Stimulated activated CD4-positive, alpha-beta T cell treated with anti-CD3 and anti-CD28 coated beads, Interleukin-15, amount 100 ng/mL, for 1 hour (primary cell): ENCODE measurements at places on chromosomes 2 and 18.

- DNase-seq, result no peak
Measured at GRCh38 chr2:213253162-213253561, 31.1 kb upstream of the SPAG16 start.

- DNase-seq, result no peak
Measured at GRCh38 chr2:121450301-121450700, 80.4 kb upstream of the RNU4ATAC start.

- no peak for DNase-seq
Measured at GRCh38 chr2:191922736-191923651, 76.1 kb upstream of the CAVIN2 start.

- no peak for DNase-seq
Measured at GRCh38 chr2:189406586-189407233, 34.6 kb upstream of the WDR75 start.

GRCh38 chr2:101717071-101717845 is 19.8 kb downstream of the MAP4K4 start:
- no peak for DNase-seq

GRCh38 chr18:3658529-3658928 is 208.6 kb downstream of the TGIF1 start:
- no peak for DNase-seq

- no peak for DNase-seq
Measured at GRCh38 chr18:57527556-57528229, 58.8 kb downstream of the FECH start.

- DNase-seq, result no peak
Measured at GRCh38 chr2:44093970-44094369, 74.7 kb upstream of the PPM1B start.

DNA sequence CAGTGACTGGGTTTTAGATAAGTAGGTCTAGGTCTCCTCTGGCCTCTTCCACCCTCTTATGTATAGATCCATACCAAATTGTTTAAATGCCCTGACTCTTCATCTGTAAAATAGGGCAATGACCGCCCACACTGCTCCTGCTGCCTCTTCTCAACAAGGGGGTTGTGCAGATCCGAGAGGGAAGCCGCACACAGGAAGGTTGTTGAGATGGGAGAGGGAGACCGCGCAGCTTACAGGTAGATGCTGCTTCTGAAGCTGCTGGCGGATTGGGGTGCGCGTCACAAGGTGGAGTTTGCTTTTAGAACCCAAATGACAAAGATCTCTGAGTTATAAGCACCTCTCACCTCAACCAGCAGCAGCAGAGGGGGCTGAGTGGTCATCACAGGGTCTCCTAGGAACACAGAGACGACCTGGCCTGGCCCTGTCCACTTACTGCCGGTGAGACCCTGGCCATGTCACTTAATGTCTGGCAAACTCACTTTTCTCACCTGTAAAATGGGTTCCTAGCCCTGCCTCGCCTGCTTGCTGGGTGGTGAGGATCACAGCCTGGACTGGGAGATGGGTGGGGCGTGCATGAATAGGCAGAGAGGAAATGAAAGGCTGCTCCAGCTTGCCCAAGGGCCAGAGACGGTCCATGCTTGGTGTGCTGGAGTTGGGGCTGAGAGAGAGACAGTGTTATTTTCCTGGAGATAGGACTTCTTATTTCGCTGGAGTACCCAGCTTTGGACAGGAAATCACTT is 251.3 kb downstream of the EIPR1 start:
- no peak for DNase-seq

GRCh38 chr2:137252934-137253333 is 487.6 kb downstream of the THSD7B start:
- DNase-seq, result no peak

DNA sequence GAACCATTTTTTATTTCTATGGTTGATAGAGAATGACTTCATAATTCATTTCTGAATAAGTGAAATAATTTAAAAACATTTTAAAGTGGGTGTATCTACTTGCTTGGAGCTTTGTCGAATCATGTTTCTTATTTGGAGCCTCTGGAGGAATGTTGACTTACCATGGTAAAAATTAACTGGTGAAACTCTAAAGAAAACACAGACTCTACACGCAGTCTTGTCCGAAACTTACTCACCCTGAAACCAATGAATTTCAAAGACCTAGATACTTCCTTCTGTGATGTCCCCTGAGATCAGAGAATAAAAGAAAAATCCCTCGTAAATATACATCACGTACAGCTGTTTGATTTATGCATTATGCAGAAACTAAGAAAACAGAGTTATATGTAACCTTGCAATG is 665.2 kb upstream of the NRXN1 start:
- no peak for DNase-seq

- peak; percentile 32 for DNase-seq
Measured at GRCh38 chr18:80247393-80247841, at the start of gene PARD6G. Gene PARD6G (minus strand): TSS chr18:80247514. CDS start chr18:80247348, 166 bp downstream.

DNA sequence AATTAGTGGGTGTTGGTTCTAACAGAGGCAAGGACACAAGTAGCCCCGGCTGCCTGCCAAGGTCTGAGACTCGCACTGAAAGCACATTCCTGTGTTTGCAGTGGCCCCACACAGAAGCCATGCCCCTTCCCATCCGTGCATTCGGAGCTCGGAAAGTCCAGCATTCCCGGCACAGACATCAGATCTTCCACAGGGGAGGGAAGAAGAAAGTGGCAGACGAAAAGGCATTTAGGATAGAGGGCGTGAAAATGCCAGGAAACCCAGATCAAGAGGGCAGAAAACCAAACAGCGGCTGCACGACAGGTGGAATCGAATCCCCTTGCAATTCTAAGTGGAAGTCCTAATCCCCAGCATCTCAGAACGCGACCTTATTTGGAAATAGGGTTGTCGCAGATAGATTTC is 105.5 kb upstream of the ASB18 start:
- no peak for DNase-seq

DNA sequence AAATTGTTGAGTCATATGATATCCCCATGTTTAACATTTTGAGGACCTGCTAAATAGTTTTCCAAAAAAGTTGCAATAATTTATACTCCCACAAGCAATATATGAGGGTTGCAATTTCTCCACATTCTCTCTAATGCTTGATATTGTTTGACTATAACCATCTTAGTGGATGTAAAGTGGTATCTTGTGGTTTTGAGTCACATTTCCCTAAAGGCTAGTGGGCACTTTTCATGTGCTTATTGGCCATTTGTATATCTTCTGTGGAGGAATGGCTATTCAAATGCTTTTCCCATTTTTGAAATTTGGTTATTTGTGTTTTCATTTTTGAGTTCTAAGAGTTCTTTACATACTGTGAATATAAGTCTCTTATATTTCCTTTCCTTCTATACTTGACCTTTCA is 82.7 kb downstream of the SCG2 start:
- DNase-seq, result no peak

- no peak for DNase-seq
Measured at GRCh38 chr2:29495536-29496060, 380.4 kb downstream of the CLIP4 start.

DNA sequence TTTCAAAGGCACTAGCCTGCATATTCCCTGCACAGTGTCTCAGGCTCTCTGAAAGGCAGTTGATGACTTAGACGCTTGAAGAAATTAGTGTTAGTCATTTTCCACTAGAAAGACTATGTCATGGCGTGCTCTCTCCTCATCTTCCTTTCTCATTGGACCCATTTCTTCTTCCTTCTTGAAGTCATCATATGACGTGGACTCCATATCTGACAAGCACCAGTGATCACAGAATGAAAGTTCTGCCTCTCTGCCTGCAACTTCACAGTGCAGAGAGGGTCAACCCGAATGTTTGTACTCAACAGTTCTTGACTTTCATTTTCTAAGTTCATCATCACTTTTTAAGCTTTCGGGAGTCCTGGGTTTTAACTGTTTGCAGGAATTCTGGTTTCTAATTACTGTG is 63.7 kb upstream of the CYRIA start:
- no peak for DNase-seq

GRCh38 chr18:48575658-48576456 is 37.0 kb downstream of the CTIF start:
- DNase-seq, result no peak

- no peak for DNase-seq
Measured at GRCh38 chr2:74658516-74658915, 4.5 kb downstream of the SEMA4F start.

- no peak for DNase-seq
Measured at GRCh38 chr2:169868951-169869350, 41.7 kb downstream of the UBR3 start.

DNA sequence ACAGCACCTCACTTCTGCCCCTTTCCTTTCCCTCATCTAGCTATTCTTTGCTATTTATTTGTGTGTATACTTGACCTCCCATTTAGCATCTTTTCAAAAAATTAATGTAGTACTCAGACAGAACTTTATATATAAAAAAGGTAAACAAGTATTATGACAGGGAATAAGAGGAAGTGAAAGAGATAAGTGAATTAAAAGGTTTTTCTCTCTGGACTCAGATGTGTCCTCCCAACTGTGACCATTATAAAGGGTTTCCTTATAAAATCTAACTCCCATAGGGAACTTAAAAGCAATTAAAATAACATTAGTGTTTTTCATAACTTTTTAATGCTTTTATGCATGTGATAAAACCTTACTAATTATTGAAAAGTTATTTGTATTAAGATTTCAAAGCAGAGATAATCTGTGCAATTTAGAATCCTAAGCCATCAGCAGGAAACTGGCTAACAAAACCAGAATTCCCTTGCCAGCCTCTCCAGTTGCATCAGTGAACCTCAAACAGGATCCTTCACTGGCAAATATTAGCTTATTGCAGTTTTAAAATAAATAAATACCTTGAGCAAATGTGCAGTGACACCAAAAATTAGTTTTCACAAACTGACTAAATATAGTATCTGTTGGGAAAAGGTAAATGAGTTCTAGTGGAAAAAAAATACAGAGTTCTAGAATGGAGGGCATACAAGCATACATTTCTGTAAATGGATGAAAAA is 930.7 kb downstream of the BCL11A start:
- DNase-seq, result no peak

DNA sequence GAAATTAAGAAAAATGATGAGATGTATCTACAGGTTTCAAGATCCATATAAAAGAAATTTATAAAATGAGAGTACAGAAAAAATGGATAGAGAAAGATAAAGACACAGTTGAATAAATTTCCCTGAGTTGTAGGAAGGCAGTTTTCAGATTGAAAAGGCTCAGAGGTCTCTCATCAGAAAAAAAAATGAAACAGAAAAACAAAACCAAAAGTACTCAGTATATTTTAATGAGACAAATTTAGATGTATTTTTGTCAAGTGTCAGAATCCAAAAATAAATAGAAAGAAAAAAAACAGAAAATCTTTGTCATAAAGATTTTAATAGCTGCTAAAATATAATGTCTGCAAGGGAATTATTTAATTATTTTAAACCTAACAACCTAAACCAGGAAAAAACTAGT is 520.5 kb downstream of the KCNJ3 start:
- no peak for DNase-seq

- no peak for DNase-seq
Measured at GRCh38 chr2:8267048-8267447, 414.8 kb upstream of the ID2 start.

GRCh38 chr18:23539911-23540525 is 36.7 kb downstream of the RMC1 start:
- no peak for DNase-seq

- no peak for DNase-seq
Measured at GRCh38 chr2:69250981-69251380, 136.0 kb downstream of the GFPT1 start.

DNA sequence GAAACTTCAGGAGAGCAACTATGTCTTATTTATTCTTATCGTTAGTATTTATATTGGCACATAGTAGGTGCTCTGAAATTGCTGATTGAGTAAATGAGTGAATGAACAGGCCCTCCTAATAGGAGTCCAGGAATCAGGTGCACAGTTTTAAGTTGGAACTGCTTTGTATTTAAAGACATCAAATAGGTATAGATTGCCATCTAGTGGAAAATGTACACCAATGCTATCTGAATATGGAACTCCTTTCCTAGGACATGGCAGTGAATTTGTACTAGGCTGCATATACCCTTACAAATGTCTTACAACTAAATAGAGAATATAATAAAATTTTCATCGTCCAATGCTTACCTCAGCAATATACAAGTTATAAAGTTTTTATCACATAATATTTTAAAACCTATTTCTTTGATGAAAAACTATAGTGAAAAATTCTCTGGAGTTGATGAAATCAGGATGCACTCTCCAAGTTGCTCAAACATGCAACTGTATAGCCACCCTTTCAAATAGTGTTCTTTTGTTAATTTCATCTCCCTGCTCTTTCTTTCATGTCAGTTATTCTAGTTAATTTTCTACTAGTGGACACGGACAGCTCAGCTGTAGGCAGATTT is 318.9 kb upstream of the SYT4 start:
- DNase-seq, result no peak

DNA sequence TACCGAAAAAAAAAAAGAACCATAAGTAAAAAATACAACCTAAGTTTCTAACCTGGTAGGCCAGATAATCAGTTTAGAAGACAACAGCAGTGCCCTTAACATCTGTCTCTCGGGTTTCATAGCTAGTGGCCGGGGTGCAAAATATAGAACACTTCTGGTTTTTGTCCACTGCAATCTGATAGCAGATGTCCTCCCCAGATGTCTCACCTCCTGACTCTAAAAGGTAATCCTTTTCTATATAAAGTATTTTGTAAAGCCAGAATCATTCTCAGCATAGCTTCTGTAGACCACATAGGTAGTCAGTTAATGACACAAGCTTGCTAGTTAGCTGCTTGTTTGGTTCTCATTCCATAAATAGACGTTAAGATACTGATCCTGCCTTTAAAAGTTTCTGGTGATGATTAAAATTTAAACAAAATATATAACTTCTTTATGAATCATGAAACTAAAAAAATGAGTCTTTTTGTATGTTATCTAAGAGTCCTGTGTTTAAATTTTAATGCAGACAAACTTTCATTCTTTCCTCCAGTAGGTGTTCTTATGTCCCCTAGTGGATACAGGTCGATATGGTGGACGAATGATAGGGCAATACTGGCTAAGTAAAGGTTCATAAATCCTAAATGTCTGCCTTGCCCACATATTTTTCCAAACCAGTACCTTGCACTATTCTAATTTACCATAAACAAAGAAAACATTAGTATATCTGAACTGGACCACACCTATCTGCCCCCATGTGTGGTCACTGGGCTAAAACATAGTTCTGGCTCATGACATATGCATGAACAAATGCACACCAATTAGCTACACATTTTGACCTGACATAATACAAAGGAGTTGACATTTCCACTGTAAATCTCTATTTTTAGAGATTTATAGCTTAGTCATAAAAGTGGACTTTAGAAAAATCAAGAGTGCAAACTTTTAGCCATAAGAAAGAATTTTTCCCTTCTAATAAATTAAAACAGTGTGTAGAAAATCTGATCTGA is 171.0 kb downstream of the SRBD1 start:
- DNase-seq, result no peak

GRCh38 chr18:56748698-56749268 is 97.6 kb downstream of the WDR7 start:
- DNase-seq, result no peak

DNA sequence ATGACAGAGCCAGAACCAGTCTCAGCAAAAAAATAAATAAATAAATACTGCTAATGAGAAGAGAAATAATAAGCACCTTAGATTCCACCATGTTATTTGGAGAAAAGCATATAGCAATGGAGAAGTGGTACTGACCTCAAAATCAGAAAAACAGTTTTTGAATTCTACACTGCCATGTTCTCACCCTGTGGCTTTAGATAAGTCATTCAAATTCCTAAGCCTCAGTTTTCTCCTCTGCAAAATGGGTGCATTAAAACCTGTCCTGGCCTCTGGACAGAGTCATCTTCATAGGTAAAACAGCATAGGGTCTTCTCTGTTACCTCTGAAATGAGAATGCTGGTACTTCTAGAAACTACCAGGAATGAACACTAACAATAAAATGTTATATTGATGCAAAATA is 62.2 kb upstream of the RMP24 start:
- no peak for DNase-seq

- DNase-seq, result no peak
Measured at GRCh38 chr2:109478906-109479493, 134.8 kb downstream of the SEPTIN10 start.

- DNase-seq, result peak; percentile 64
Measured at GRCh38 chr2:239267288-239267951, 133.4 kb downstream of the HDAC4 start.
